ENCODE measurements at places on chromosomes 1 and 21.

DNA sequence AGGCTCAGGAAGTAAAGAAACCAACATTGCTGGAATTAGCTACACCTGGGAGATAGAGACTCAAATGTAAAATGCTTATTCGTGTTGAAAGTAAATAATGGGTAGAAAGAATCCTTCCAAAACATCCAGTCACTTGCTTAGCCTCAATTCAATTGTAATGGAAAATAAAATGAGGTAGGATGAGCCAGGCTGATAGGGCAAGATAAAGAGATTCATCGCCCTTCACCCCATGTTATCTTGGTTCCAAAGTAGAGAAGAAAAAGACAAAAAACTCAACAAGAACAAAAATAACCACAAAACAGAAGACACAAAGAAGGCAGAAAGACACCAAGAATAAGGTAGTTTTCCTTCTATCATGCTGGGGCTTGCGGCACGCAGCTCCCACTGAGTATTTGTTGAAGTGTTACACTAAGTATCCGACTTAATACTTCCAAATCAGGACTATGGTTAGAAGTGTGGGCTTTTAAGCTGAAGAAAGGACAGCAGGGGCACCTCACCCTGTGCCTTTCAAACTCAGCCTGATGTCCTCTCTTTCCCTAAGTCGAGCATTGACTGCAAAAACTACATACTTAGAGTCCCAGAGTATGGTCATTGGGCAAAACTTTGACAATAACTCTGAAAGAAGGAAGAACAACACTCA lies 202.1 kb downstream of the VAV3 start:
- no peak for DNase-seq

- DNase-seq: no peak
Observed at GRCh38 chr1:98659879-98660278, 1.6 kb upstream of the SNX7 start.

- DNase-seq: no peak
Observed at GRCh38 chr1:31576201-31576669, at the start of gene TINAGL1. Gene TINAGL1, plus strand, starts transcription at chr1:31576515. Its CDS starts 634 bp downstream, at chr1:31577149.

DNA sequence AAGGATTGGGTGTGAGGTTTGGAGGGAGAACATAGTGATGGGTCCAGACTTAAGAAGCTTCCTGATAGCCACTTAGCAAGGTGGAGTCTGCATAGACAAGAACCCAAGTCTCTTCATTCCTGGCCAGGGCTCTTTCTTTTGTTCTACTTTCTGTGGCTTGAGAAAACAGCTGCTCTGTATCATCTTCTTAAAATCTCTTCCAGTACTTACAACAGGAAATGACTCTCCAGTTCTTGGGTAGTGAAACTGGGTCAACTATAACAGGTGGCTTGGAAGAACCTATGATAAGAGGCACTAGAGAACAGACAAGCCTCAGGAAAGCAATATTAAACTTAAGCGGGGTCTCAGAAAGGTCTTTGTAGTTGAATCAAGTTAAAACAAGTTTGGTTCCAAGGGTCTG lies 148.1 kb upstream of the USP24 start:
- DNase-seq: no peak

DNA sequence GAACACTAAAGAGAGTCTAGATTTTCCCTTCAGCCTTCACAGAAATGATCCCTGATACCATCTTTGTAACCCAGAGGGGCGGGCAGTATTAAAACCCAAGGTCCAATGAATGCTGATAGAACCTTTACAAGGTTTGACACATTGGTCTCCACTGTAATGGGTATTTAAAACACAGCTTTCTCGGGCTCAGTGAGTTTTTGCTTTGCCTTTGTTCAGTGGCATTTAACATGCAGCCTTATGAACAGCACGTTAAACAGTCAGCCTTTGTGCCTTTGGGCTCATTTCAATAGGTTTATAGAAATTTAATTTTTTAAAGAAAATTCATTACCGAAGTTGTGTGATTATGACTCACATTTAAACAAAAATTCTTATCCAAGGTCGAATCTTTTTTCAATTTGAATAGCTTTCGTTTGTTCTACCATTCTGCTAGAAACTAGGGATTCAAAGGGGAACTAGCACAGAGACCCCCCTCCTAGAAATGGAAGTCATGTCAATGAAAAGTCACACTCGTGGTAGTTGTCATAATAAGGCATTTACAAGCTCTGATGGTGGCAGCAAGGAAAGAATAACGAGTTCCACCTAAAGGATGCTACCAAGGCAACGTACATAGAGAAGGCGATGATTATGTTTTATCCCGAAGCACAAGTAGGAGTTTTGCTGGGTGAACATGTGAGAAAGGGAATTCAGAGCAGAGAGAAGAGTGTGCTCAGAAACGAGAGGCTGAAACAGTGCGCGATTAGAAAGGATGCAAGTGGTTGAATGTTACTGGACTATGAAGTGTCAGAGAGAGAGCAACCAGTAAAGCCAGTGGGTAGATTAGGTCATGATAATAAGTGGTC lies 66.2 kb downstream of the SGIP1 start:
- no peak for DNase-seq

DNA sequence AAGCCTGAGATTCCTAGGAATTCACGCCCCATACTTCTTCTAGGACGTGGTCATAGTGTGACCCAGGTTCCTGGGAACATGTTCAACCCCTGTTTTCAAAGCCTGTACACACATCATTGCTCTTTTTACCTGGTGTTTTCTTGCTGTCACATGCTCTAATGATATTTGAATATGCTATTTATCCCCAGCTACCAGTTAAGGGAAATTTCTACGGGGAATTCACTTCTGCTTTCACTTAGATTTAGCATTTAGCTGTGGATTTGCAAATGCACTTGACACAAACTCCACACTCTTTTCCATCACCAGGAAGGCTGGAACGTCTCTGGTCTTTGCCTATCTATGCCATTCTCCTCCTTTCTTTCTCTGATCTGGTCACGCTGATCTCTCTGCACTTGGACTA lies 11.3 kb upstream of the SAMSN1 start:
- no peak for DNase-seq
